ENCODE measurements at places on chromosomes 2 and 18.

- no peak for DNase-seq
These were observed 144.4 kb upstream of the REV1 start for GRCh38 chr2:99634234-99634633.

GRCh38 chr2:237879991-237880560, 20.7 kb downstream of the RAMP1 start:
- DNase-seq = no peak

DNA sequence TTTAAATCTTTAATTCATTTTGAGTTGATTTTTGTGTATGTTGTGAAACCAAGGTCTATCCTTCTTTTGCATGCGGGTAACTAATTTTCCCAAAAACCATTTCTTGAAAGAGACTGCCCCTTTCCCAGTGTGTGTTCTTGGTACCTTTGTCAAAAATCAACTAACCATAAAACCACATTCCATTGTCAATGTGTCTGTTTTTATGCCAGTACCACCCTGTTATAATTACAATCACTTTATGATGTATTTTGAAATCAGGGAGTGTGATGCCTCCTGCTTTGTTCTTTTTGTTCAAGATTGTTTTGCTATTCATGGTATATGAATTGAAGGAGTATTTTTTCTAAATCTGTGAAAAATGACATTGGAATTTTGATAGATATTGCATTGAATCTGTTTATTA, 689.6 kb downstream of the TSN start:
- DNase-seq = no peak

DNA sequence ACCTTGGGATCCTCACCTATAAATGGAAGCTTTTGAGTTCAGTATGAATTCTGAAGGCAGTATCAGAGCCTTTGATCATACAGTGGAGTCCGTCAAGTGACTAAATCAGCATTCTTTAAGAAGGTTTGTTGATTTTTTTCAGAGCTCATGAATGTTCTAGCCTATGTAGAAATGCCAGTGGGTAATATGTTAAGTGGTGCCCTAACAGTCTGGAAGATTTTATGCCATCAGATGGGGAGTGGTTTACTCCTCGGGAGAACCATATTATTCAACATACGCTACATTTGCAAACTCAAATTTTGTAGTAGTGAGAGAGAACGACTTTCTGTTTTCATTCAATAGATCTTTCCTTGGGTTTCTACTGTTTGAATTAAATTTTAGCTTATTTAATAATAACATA, 225.0 kb upstream of the ACVR2A start:
- no peak for DNase-seq

- DNase-seq = no peak
These were observed 141.2 kb upstream of the LGALSL start for GRCh38 chr2:64312622-64313397.

GRCh38 chr18:73737990-73738389, 409.6 kb downstream of the FBXO15 start:
- no peak for DNase-seq

GRCh38 chr2:16666449-16666801, 791 bp upstream of the CYRIA start:
- DNase-seq = peak; percentile 34

- DNase-seq = no peak
These were observed 6.5 kb downstream of the IL1B start for GRCh38 chr2:112829961-112830681.

DNA sequence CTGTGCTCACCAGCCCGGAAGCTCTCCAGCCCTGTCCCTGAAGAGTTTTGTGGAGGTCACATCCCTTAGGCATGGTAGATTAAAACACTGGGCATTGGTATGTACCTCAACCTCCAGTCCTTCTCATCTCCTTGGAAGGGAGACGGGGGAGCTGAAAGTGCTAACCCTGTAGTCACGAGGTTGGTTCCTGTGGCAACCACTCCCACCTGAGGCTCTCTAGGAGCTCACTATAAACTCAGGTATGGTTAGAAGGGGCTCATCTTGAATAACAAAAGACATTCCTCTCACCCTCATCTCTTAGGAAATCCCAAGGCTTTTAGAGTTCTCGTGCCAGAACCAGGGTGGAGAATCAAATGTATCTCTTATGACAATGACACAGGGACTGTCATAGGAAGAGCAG, 43.0 kb upstream of the MGAT4A start:
- no peak for DNase-seq

DNA sequence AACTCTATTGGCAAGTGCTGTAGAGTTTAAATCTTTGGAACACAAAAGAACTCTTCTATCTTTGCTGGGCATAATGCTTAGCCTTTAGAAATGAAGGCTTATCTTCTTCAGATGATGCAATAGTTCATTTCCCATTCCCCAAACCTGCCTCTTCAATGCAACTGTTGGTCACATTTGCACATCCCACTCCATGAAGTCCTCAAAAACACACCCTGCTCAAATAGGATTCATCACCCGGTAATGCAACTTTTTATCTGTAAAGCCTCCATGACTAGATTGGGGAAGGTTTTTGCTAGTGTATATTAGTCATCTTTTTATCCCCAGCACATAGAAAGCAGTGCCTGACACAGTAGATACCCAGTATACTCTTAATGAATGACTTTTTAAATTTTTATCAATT, 376.4 kb downstream of the RBM43 start:
- no peak for DNase-seq

- DNase-seq = no peak
These were observed 74.5 kb downstream of the EPB41L3 start for GRCh38 chr18:5469340-5469739.

DNA sequence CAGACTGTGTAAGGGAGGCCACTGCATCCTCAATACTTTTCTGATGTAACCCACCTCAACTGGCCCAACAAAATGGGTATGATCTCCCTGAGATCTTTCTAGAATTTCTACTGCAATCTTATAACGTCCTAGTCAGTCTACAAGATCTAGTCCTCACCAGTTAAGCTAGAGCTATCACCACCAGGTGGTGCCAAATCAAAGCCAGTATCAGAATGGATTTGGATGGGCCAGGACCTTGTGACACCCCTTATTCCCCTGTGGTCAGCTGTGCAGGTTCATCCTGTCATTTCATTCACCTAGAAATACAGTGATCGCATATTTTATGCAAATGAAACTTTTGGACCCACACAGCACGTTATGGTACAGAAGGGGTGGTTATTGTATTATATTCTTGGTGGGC, 90.3 kb downstream of the OLA1 start:
- DNase-seq = no peak

DNA sequence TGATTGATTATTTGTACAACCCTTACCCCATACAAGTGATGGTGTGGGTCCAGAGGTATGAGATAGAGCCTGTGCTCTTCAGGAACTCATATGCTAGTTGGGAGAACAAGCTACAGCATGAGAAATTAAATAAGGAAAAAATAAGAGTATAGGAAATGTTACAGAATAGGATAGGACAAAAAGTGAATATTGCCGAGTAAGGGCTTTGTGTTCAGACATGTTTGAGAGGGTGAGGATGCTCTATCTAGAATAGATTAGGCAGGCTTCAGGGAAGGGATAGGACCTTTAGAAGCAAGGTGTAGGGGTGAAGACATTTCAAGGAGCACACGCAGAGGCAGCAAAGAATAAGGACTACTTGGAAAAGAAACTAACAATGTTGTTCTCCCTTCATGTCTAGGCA, 17.8 kb downstream of the CCDC150 start:
- DNase-seq = no peak

GRCh38 chr2:29561181-29561580, 360.2 kb downstream of the ALK start:
- DNase-seq = no peak

GRCh38 chr18:2396162-2396505, 175.2 kb downstream of the METTL4 start:
- no peak for DNase-seq

DNA sequence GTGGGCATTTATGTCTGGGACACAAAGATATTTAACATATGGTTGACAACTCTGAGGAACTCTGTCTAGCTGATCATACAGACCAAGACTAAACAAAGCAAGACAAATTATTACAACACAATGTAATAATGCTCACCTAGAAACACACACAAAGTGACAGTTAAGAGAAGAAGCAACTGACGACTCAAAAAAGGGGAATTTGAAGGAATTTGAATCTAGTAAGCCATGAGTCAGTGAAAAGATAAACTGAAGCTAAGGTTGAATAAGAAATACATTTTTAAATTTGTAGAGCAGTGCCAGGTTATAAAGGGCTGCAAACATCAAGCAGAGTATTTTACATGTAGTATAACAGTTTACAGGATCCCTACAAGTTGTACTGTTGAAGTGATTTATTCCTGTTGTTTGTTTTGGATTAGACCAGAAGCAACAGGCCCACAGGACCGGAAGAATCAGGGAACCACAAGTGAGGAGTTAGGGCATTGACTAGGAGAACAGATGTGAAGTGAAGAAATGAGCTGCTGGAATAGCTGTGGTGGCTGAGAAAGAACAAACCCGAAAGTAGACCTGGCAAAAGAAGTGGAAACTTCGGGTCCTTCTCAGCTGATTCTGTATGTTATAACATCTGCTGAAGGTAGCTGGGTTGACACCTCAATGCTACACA, 35.6 kb downstream of the IFIH1 start:
- DNase-seq = no peak

DNA sequence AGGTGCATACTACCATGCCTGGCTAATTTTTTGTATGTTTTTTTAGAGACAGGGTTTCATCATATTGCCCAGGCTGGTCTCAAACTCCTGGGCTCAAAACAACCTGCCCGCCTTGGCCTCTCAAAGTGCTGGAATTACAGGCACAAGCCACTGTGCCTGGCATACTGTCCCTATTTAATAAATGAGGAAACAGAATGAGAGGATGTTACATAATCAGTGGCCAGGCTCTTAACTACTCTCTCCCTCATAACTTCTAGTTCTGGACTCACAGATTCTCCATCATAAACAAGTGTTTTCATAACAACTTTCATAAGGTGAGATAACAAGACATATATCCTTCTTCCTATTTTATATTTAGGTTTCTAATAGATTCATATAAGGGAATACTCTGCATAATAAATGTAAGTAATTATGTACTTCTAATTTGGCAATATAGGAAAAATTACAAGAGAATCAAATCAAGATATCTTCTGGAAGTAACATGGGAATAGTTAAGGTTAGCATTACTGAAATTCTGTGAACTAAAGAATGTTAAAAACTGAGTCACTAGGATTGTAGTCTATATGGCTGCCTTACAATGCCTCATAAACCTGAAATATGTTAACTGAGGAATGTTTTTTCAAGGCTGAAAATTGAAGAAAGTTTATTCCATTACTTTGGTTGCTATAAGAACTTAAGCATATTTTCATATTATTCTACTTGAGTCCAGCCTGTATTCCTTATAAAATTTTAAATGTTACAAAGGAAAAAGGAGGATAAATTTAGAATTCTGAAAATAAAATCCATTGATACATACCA, 71.3 kb downstream of the SLC25A12 start:
- no peak for DNase-seq

DNA sequence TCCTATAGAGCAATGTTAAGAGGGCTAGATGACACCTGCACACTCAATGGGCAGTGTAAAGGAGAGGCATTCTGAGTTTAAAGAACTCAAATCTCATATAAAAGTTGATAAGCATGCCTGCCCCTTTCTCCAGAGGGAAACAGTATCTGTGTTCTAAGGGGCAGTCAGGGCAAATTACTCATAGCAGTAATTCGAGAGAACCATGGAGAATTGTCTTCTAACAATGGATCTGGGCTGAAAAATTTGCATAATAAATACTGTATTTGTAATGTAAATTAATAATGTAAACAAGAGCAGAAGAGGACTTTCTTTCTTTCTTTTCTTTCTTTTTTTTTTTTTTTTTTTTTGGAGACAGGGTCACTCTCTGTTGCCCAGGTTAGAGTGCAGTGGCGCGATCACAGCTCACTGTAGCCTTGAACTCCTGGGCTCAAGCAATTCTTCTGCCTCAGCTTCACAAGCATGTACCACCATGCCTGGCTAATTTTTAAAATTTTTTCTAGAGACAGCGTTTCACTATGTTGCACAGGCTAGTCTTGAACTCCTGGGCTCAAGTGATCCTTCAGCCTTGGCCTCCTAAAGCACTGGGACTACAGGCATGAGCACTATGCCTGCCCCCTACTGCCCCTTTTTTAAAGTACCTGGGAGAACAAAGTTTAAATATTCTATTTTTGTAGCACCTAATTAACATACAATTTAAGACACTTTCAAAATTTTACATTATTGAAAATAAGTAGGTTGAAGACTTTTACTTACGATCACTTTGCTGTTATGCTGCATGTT, 70.6 kb downstream of the OTX1 start:
- no peak for DNase-seq

- DNase-seq = no peak
These were observed 22.5 kb upstream of the SULT1C2 start for GRCh38 chr2:108266218-108266617.

DNA sequence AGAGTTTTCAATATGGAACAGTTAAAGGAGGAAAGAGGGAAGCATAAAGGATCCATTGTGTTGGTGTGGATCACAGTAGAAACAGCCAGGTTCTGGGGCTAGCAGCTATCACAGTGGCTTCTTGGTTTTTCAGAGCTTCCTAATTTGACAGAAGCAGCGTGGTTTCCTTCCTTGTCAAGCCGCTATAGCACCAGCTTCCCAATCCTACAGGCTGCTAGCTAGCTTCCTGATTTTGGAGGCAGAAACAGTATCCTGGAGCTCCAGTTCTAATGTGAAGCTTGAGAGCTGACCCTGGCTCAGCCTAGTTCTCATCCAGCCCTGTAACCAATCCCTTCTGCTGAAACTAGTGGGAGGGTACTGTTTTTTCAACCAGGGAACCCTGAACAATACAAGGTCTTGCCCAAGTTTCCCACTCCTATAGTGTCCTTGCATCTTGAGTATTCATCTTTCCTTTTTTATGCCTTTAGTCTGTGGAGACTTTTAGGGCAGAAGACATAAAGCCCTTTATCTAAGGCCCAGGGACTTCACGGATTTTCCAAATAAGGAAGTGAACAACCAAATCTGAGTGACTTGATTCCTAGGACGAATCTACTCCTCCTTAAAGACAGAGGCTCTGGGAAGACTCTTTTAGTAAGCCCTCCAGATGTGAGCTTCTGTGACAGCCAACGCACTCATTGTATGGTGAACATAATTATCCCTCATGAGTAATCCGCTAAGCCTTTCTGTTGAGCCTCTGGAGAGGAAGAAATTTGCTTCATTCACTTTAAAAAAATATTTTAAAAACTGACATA, 33.8 kb downstream of the CCDC93 start:
- DNase-seq = no peak

DNA sequence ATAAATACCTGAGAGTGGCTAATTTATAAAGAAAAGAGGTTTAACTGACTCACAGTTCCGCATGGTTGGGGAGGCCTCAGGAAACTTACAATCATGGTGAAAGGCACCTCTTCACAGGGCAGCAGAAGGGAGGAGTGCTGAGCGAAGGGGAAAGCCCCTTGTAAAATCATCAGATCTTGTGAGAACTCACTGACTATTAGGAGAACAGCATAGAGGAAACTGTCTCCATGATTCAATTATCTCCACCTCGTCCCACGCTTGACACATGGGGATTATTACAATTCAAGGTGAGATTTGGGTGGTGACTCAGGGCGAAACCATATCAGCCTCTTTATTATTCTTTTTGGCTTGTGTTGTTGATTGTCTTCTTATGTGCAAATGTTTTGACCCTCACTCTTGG, 76.2 kb downstream of the WDR7 start:
- DNase-seq = no peak

Data from GM06990 (cell line).